ENCODE measurements at places on chromosomes 12 and 14.

- no peak for DNase-seq
Observed at GRCh38 chr12:106139422-106140171, 843 bp upstream of the NUAK1 start.

GRCh38 chr12:104720339-104721038, 237.6 kb downstream of the SLC41A2 start:
- no peak for DNase-seq

DNA sequence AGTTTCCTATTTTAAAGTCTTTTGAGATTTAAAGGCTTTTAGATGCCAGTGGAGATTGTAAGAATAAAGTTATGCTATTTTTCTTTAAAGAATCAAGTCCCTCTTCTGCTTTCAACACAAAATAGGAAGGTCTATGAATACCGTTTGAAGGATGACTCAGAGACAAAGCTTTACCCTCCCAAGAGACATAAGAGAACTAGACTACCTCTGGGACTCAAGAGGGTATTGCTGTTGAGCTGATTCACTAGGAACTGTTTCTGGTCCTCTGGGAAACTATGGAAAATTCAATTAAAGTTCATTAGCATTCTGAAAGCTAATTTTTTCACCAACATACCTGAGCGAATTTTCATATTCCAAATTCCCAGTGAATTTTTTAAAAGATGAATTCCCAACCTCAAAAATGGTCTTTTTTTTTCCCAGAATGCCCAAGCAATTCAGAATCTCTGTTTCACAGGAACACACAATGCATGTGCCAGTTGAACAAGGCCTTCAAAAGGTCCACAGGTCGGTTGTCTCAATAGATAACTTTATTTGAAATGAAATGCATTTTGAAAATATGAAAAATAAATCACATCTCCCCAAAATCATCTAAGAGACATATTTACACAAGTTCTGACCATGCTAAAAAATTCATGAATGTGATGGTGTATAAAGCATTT, 6.5 kb downstream of the PHLDA1 start:
- DNase-seq = no peak

- no peak for DNase-seq
Observed at GRCh38 chr12:91053951-91054715, 3.7 kb downstream of the KERA start.

DNA sequence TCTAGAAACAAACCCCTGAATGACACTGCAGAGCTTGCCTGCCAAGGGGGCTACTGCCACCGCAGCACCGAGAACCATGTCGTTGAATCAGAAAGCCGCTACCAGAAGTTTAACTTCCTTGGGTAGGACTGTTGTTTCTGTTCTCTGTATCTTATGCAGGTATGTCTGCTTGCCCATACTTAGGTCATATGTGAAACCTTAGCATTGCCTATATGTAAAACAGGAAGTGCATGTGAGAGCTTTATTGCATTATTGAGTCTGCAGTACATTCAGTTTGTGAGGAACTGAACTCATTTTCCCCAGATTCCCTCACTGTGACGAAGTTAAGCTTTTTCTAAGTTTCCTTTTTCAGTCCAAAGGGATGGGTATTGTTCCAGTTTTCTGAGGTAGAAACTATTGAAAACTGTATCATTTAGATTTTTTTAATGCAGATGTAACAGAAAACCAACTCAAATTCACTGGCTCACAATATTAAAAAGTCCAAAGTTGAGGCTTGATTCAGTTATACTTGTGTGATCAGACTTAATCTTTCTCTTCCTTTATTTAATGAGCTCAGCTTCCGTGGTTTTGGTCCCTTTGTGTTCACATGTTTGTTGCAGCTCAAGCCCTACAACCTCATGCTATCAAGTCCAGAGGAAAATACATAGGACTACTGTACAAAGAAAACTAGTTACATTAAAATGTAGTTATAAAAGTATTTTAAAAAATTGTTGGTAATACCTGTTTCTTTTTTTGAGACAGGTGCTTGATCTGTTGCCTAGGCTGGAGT, 6.9 kb downstream of the FBXO34 start:
- DNase-seq = no peak

Measured in NCI-H2081 treated with DMSO at 0.1 percent for 48 hours (cell line).